H4 (cell line): ENCODE measurements at places on chromosomes 6 and 20. TPM values are rescaled to one million over a fixed set of nuclear protein-coding genes. Genes with fewer than 3 reads are reported as not detected.

DSTN gene
- total RNA-seq, result 289 and 303 TPM in 2 replicates

TPBG gene
- 15.9 and 20.3 TPM in 2 replicates for total RNA-seq

OR2B6 gene
- not detected in 2 replicates for total RNA-seq

CD93 gene
- not detected in 2 replicates for total RNA-seq

LAMP5 gene
- total RNA-seq, result not detected in 2 replicates

DNA sequence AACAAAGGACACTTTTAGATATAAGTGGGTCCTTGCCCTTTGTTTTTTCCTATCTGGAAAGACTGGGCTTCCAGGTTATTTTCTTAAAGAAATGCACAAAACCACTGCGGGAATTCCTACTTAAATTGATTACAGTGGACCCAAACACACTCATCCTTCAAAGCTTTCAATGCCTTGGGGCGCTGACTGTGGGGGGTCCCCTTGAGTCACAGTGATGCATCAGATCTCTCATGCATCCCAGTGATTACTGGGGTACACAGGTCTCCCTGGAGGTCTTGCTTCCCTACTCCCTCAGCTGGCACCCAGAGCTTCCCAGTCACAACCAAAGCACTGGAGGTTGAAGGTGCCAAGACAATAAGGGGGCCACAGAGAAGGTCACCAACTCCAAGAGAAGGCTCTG is 20.7 kb downstream of the ABHD12 start:
- DNase-seq, result no peak

DNA sequence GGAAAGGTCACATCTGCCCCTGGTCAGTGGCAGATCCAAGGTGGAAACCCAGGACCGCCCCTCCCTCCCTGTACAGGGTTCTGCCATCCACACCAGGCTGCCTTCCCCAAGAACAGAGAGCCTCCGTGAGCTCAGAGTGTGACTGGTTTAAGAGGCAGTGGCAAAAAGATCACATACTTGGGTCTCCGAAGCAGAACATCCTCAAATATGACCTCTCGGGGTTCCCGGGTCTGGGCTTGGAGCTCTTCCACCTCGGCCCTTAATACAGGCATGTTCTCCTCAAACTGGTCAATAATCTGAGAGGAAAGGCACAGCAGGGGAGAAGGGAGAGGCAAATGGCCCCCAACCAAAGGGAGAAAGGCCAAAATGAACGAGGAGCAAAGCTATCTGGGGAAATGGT is 14.8 kb downstream of the C20orf96 start:
- DNase-seq, result no peak

DNA sequence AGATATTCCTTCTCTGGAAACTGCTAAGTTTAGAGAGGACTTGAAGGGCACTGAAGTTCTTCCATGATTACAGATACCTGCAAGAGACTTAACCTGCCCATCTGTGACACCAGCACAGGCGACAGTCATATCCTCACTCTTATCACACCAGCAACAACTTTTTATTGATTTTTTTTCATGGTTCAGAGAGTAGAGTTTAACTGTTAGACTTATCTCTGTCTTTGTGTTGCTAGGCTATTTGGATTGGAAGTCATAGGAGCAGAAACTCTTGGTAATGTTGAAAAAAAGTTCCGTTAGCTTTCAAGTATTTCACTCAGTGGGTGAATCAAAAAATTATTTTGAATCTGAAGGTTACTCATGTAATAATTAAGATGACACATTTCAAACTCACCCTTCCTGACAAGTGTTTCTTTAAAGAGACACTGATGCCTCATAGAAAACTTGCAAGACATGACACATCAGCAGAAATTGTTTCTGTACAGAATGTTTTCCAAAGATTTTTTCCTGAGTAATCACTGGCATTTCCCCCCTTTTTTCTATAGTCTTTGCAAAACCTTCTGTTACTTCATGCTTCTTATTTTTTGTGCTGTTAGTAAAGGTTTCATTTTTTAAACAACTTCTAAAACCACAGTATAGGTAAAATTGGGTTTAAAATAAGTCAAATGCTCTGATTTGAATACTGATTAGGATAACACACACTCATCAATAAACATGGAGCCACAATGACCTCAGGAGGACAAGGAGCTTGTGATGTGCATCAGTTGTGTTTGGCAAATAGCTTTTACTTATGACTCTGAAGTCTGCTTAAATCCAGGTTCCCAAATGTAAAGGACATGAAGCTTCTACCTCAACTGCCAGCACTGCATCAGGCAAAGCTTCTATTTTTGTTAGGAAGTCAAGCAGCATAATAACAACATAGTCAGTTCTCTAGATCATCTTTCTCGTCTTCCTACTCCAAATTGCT is 252.9 kb upstream of the MAN1A1 start:
- no peak for DNase-seq

- no peak for DNase-seq
Measured at GRCh38 chr6:21597801-21598673, 4.5 kb downstream of the SOX4 start.

GRCh38 chr6:133778414-133779130 is 110.3 kb upstream of the TCF21 start:
- DNase-seq, result peak; percentile 21

GRCh38 chr20:8487696-8488095 is 355.6 kb downstream of the PLCB1 start:
- DNase-seq, result no peak

DNA sequence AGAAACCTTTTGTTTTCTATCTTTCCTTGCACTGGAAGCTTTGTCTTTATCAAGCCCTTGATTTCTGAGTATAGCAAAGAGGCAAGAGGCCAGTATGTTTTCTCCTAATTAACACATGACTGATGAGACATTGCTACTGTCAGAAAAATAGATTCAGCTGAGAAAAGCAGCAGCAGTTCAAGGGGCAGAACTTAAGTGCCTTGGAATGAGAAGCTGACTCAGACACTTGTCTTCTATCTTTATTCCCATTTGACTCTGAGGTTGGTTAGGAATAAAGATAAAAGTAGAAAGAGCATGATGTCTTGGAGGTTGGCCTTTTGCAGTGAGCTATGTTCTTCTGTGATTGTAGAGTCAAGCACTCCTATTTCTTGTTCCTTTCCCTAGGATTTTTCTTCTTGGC is 79.1 kb upstream of the MAN1A1 start:
- DNase-seq, result no peak

GRCh38 chr6:136563386-136564152 is 13.3 kb upstream of the MAP7 start:
- DNase-seq, result no peak

DNA sequence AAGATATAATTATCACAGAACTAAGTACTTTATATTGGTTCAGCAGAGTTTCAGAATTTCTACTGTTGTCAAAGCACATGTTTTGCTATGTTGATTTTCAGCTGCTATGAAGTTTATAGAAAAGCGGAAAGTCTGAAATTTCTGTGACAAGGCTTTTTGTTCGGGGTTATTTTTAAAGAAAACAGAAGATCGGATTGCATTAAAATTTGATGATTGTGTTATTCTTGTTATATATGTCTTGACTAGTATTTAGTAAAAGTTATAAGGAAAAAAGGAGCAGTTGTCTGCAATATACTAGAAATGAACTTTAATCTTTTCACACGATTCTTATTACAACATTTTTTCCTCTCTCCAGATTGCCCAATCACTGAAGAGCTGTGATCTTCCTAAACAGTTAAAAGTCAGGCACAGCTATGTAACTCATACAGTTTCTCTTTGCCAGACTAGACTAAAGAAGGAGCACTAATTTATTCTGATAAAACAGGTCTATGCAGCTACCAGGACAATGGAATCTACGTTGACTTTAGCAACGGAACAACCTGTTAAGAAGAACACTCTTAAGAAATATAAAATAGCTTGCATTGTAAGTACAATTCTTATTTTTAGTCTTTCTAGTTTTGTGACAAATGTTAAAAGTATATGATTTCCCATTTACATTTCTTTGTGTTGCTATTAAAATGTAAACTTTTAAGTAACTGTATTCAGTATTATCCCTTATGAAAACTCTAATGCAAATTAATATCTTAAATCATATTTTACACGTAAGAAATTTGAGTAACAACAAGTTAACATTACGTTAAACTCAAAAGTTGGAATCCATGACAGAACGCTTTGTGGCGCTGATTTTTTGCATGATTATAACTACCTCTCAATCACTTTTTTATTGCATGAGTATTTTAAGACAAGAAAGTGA is at the start of gene ENPP3:
Gene ENPP3 (plus strand): TSS at position 423 of the 913 bp plus-strand sequence. CDS start 83 bp downstream, at position 506.
- DNase-seq, result no peak

- no peak for DNase-seq
Measured at GRCh38 chr6:4912559-4912958, 91.3 kb downstream of the RPP40 start.

DNA sequence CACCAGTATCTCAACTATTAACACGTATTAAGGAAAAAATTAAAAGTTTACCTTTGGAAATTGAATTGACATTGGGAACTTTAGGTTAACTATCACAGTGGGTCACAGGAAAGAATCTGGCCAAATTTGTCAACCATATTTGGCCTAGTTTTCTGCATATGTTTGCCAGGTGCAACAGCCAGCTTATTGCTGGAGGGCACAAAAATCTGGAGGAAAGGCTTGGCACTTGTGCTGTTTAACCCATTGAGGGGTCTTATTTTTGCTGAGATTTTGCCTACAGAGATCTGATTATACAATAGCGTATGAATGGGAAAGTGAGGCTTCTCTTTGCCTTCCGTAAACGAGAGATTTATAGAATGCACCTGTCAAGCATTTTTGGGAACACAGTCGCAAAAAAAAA is 190.4 kb downstream of the PRL start:
- DNase-seq, result no peak

DNA sequence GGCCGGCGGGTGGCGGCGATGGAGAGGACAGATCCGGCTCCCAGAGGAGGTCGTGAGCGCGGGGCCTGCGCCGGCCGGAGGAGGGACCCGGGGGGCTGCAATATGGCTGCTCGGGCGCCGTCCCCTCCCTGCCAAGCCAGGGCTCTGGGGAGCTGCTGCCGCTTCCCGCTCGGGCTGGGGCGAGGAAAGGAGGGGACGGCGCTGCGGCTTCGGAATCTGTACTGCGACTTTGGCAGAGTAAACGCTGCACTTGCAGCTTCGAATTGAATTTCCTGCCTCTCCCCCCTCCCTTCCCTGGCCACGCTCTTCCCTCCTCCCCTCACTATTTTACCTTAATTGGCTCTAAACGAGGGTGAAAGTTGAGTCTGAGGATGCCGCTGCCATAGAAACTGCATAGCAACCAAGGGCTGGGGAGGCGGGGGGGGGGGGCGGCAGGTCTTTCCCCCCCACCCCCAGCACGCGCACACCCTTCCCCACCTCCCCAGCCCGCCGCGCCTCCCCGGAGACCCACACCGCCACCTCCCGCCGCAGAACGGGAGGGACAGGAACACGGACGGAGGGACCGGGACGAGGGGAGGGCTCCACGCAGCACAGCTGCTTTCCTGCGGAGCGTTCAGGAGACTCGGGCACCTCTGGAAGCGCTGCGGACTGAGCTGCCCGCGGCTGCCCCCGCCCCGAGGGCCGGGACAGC is 93.9 kb downstream of the RNASET2 start:
- no peak for DNase-seq

- peak; percentile 11 for DNase-seq
Measured at GRCh38 chr6:88629838-88630494, 333.5 kb downstream of the RNGTT start.

DNA sequence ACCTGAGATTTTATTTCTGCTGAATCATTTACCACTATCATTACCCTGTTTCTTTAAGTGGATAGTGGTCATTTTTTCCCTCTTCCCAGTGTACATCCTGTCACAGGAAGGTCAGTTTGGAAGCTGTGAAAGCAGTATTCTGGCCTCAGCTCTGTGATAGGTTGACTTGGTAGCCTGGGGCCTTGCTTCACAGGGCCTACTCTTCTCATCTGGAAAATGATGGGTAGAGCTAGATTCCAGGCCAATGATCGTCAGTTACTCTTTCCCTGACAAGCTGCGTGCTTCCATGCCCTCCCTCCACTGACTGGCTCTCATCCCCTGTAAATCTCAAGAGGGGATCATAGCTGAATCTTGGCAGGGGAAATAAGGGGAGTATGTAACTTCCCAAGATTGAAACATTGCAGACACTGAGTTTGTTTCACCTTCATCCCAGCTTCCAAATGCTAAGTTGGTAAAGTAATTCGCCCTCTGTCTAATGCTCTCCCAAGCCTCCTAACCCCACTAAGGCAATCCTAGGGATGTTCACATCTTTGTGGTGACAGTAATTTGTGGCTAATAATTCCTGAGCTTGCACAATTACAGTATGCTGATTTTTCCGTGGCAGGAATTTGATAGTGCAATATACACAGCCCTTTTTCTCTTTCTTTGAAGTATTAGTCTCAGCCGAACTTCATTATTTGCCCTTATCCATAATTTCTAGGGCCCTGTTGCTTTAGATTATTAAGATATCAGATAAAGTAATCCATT is 51.2 kb downstream of the VAPB start:
- DNase-seq, result no peak

- DNase-seq, result no peak
Measured at GRCh38 chr6:41392246-41392645, 56.8 kb downstream of the NCR2 start.

GRCh38 chr6:118856301-118856700 is 37.7 kb upstream of the ASF1A start:
- no peak for DNase-seq

- DNase-seq, result no peak
Measured at GRCh38 chr20:57398231-57398821, 7.1 kb downstream of the RBM38 start.

DNA sequence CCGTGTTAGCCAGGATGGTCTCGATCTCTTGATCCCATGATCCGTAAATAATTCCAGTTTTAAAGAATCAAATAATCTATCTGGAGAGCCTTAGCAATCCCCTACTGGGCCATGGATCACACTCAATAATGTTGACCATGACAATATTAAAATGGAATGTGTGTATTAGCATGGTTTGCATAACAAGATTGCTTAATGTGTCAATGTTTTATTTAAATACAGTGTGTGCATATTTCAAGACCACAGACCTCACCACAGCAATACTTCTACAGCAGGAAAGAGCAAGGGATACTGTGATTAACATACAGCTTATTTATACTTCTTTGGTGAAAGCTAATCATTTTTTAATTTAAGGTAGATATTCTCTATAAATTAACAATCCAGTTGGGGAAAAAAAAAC is 470.4 kb downstream of the TFAP2B start:
- peak; percentile 18 for DNase-seq

DNA sequence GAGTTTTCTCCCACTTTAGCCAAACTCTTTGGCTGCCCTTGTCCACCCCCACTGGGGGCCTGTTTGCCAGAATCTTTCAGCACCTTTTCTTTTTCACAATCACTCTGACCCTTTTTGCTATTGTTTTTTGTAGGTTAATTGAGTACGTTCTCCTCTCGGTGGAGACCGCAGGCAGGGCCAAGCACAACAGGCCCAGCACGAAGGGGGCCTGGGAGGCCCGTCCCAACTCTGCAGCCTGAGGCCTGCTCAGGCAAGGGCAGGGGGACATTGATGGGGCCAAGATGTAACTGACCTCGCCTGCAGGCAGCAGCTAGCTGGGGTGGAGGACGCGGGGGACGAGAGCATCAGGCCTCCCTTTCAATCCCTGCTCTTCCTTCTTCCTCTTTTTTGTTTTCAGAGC is 47.7 kb downstream of the SLC2A10 start:
- no peak for DNase-seq

DNA sequence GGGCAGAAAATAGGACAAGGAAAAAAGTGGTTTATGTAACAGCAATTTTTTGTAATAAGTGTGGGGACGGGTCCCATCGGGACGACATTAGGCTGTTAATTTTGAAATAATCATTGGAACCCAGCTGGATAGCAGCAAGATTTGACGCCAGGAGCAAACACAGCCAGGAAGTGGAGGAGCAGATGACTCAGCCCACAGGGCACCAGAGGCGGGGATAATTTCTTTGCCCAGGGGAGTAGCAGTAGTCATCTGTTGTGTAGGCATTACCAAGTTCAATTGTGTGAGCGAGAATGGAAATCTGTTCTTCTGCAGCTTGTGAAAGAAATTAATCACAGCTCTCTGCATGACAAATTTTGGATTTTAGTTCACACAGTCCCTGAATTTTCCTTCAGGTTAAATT is 22.6 kb upstream of the RIN2 start:
- DNase-seq, result peak; percentile 75

- DNase-seq, result no peak
Measured at GRCh38 chr6:118784641-118785164, 109.2 kb upstream of the ASF1A start.
